Activated naive CD8-positive, alpha-beta T cell treated with anti-CD3 and anti-CD28 coated beads, Interleukin-2, amount 10 ng/mL, durations not matched to agents 7 days and 5 days (primary cell): ENCODE measurements at places on chromosomes 3 and 15.

DNA sequence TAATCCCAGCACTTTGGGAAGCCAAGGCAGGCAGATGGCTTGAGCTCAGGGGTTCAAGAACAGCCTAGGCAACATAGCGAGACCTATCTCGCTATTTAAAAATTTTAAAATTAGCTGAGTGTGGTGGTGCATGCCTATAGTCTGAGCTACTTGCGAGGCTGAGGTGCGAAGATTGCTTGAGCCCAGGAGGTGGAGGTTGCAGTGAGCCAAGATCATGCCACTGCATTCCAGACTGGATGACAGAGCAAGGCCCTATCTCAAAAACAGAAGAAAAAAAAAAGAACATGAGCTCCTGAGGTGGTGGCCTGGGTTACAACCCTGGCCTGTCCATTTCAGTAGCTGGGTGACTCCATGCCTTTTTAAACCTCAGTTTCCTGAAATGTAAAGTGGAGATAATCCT is 7.2 kb downstream of the DNASE1L3 start:
- DNase-seq, result no peak

GRCh38 chr3:126781406-126781805 is 77.4 kb downstream of the CHCHD6 start:
- no peak for DNase-seq

GRCh38 chr3:57659806-57660439 is 33.0 kb downstream of the DENND6A start:
- no peak for DNase-seq

DNA sequence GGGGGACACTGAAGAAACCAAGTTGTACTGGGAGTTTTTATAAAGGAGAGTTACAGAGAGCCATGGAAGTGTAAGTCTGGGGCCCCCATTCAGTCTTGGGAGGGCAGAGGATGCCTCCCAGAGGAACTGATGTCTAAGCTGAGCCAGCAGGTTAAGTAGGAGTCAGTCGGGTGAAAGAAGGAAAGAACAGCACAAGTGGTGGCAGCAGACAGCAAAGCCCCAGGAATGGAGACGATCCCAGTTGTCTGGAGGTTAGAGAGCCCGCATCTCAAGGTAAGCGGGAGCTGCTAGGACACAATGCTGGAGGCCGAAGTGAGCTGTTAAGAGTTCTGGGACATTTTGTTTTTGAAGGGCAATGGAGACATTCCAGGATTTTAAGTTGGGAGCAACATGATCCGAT is 88.8 kb downstream of the TAMM41 start:
- DNase-seq, result no peak

DNA sequence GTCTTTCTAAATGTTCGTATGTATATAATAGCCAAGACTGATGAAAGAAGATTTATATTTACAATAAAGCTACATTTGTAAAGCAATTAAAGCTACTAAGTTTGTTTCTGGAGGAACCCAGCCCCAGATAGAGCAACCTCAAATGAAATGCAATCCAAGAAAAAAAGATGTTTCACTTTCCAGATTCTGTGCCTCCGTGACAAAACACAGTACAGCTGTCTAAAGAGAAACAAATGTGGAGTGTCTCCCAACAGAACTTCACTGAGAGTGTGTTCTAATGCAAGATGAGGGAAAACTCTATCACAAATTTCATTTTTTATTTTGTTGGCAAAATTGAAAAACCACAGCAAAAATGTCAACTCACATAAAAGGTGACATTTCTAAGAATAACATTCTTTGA is 317.0 kb downstream of the OCA2 start:
- DNase-seq, result no peak

- no peak for DNase-seq
These were observed 107.4 kb downstream of the PLCL2 start for GRCh38 chr3:16992198-16992597.
